Smooth muscle cell of the brain vasculature (primary cell): ENCODE measurements at places on chromosomes 6 and 20.

GRCh38 chr6:84460491-84460890, 233.0 kb upstream of the CEP162 start:
- DNase-seq = no peak

DNA sequence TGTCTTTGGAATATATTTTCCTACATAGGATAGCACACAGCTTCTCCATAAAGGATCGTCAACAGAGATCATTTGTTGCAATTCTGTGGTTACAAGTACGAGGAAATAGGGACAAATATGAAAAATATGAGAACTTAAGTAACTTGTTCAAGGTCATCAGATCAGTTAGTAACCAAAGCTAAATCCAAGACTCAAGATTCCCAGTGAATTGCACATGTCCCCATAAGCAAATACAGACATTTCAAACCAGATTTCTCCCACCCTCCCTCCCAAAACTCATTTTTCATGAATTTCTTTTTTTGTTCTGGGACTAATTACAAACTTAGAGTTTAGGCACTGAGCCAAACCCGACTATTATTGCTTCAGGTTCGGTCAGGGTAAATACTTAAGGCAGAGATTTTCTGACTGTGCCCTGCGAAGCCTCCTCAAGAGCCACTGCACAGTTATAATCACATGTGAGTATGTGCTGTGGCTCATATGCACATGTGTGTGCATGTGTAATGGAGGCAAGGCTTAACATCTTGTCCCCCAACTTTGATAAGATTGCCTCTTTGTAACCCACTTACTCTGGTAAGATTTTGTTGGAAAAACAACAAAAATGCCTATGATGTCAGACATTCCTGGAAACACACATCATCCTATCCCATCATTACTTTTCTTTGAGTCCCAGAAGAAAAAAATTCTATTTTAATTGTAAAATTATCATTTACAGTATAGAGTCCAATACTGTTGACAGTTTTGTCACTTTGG, 216.2 kb downstream of the CD83 start:
- no peak for DNase-seq

DNA sequence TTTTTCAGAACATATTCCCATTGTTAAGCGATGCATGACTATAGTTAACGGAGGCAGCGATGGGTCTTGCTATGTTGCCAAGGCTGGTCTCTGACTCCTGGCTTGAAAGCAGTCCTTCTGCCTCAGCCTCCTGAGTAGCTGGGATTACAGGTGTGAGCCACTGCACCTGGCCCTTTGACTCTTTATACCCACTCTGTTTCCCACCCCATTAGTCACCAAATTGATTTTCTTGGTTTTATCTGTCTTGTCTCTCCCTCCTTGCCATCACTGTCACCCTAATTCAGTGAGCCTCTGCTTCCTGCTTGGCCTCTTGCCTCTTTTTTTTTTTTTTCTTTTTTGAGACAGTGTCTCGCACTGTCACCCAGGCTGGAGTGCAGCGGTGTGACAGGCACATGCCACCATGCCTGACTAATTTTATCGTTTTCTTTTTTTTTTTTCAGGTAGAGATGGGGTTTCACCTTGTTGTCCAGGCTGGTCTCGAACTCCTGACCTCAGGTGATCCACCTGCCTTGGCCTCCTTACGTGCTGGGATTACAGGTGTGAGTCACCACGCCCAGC, 31.3 kb downstream of the ZFAND3 start:
- no peak for DNase-seq

DNA sequence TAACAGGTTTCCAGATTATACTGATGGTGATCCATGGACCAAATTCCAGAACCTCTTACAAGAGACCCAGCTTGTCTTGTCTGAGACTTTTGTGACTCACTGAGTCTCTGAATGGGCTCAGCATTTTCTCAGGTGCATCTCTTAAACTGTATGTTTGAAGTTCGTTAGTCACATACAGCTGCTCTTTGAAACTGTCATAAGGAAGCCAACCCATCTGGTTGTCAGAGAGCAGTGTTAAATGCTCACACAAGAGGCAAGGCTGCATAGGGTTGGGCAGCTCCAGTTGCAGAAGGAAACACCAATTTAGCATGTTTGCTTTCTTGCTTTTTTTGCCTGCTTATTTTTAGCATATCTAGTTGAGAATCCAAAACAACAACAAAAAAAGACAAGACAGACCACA, 47.1 kb downstream of the TRIM27 start:
- no peak for DNase-seq

DNA sequence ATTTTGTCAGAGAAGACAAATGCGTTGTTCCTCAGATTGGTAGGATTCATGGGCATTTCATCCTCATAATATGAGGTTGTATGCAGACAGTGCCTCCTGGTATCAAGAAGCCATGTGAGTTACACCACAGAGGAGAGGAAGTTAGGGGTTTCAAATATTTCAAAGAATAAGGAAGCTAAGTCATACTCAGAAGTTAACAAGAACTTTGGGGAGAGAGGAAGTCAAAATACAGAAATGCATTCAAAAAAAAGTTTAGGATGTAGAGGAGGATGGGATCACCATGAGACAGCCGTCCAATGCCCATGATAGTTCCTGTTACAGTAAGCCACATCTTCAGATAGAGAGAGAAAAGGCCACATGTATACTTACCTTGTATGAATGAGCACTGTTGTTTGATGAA, 22.3 kb downstream of the HLA-DOB start:
- no peak for DNase-seq

GRCh38 chr6:28907394-28907793, 16.4 kb downstream of the TRIM27 start:
- DNase-seq = no peak

- DNase-seq = no peak
These were observed 67.4 kb downstream of the AIG1 start for GRCh38 chr6:143127941-143128680.

DNA sequence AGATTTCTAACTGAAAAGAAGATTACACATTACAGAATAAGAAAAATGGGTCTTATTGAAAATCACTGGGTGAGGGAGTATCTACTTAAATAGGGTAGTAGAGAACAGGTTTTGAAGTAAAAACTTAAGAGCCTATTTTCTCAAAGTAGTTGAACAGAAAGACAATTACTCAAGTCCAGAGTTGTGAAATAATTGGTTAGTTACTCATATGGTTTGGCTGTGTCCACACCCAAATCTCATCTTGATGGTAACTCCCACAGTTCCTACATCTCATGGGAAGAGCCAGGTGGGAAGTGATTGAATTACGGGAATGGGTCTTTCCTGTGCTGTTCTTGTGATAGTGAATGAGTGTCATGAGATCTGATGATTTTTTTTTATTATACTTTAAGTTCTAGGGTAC, 1035.3 kb upstream of the GJE1 start:
- no peak for DNase-seq

DNA sequence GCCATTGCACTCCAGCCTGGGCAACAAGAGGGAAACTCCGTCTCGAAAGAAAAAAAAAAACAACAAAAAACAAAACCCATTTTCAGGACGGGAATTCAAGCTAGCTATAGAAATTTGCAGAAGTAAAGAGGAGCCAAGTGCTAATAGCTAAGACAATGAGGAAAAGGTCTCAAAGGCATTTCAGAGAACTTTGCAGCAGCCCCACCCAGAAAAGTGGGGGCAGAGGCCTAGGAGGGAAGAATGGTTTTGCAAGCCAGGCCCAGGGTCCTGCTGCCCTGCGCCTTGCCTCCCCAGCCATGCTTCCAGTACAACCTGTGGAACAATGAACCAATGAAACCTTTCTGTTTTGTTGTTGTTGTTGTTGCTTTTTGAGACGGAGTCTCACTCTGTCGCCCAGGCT, 38.3 kb upstream of the SAMHD1 start:
- no peak for DNase-seq

DNA sequence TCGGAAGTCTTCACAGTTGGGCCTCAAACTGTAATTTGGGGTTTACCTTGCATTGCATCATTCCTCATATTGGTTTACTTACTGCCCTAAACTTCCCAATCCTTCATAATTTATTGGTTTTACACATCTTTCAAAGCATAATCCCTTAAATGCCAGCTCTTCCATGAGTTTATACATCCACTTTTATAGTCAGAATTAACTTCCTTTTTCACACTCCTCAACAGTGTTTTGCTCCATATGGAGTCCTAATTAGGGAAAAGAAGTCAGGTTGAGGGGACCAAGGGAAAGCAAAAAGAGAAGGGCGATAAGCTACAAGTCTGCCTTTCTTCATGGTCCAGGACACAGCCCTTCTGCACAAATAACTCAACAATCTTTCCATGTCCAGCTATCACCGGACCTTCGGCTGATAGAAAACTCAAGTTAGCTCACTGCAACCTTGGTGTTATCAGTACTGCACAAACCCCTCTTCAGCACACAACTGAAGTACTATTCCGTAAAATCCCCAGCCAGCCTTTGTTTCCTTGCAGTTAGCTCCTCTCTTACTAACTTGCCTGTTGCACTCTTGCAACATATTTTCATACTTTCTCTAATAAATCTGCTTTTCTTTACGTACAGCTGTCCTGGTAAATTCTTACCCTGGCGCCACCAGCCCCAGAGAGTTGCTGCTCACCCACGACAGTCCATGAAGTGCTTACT, 2.0 kb downstream of the EEF1E1 start:
- DNase-seq = no peak

DNA sequence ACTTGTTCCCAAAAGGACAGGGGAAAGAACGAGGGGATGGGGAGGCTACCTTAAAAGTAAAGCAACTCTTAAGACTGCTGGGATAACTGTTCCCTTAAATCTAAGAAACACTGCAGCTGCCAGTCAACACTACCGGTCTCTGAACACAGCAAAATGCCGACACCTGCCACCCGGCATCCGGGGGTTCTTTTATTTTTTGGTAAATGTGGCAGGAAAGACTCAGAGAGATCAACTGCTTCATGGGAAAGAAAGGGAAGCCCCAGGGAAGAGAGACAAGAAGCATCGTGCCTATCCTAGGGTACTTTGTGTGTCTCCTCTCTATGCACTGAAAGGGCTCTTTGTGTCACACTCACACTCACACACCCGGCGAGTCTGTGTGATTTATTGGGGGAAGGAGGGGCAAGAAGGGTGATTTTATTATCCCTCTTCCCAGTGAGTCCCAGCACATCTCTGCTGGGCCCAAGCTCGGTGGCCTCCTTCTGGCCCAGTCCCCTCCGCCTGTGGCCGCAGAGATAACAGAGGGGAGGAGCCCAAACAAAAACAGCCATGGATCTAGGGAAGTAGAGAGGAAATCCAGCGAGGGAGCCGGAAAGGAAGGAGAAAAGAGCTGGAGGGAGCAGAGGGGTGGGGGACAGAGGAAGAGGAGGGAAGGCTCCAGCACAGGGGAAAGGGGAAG, 1.4 kb downstream of the FYN start:
- no peak for DNase-seq

DNA sequence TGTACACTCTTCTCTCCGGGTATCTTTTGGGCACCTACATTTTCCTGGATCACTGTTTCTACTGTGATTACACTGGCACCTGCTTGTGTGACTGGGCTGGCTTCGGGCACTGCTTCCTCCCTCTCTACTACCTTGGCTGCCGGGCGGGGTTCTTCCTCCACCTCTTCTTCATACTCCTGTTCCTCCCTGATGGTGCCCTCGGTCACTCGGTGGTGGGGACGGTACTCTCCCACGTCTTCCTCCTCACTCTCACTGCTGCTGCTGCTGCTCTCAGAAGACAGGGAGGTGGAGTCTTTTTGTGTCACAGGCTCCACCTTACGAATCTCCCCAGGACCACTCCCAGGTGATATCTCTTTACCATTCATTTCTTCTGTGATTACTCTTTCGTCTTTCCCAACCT, 42.5 kb downstream of the SMLR1 start:
- no peak for DNase-seq

GRCh38 chr6:27148404-27148795, 99.1 kb upstream of the PRSS16 start:
- DNase-seq = no peak

- DNase-seq = no peak
These were observed 207.3 kb downstream of the FARS2 start for GRCh38 chr6:5468586-5468985.

DNA sequence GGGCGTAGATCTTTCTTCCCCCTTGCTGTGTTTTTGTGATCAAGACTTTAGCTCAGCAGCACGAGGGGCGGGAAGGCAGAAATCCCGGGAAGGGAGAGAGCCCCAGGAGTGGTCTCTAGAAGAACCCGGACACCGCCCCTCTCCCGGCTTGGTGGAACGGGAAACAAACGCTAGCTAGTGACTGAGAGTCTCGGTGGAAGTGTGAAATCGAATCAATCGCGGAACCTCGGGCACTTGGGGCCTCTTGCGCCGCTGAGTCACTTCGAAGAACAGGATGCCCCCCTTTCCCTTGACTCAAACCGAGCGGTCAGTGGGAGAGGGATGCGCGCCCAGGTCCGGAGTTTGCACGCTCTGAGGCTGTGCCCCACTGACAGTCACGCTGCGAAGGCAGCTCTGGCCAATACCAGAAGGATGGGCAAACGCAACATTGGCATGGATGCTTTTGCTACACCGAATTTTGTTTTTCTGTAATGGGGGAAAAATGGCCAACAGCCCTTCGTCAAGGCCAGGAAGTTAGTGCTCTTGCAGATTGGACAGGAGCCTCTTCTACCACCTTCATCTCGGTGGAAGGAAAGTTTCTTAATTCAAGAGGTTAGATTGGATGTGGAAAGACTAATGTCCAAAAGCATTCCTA, 1.6 kb upstream of the OLIG3 start:
- DNase-seq = no peak

DNA sequence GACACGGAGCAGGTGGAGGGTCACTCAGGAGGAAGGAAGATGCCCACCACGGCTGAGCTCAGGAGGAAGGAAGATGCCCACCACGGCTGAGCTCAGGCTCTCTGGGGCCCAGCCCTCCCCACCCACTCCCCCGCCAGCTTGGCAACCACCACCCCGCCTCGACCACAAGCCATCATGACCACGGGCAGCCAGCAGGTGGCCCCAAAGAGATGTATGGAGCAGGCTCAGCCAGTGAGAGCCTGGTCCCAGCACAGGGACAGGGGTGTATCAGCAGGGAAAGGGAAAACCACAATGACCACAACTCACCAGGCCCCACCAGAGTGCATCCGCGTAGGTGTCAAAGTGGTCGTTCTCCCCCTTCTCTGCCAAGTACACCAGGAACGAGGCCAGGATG, 30.4 kb downstream of the KCNQ2 start:
- DNase-seq = no peak

- no peak for DNase-seq
These were observed 347.9 kb downstream of the RFPL4B start for GRCh38 chr6:112695001-112695400.
